Stimulated activated CD4-positive, alpha-beta T cell treated with anti-CD3 and anti-CD28 coated beads, Interleukin-1b, Interleukin-23, amount 100 ng/mL, for 24 hours (primary cell): ENCODE measurements at places on chromosomes 6 and 20.

DNA sequence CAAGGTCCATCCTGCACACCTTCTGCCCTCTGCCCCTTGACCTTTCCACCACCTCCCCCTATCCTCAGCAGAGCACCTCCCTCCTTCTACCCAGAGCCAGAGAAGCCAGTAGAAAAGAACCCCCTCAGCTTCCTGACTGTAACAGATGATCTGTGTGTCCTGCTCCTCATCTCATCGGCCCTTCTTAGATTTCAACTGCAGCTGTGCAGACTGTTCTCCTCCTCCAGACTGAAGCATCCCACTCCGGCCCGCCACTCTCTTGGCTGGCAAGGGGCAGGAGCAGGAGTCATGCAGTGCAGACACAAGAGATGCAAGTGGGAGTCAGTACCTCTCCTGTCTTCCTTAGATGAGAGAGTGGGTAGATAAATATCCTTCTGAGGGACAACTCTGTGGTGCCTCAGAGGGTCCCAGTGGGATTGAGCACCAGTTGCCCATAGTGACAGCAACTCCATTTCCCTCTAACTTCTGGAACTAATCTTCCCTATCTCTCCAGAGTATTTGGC, 163.5 kb upstream of the MLN start:
- DNase-seq = no peak

GRCh38 chr20:848193-848592, 14.7 kb downstream of the FAM110A start:
- no peak for DNase-seq

GRCh38 chr20:51987812-51988211, 185.5 kb upstream of the SALL4 start:
- DNase-seq = no peak

DNA sequence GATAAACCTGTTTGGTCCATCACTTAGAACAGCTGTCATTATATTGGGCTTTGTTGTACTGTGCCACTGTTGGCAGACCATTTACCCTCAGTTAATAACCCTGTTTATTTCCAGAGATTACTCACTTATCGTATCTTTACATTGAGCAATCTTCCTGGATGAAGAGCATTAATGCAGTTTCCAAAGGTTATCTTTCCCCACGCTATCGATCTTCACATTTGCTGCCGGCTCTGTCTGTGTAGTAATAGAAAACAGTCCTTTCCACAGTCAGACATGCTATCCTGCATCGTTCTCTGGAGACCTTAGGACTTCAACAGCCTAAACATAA, 27.4 kb downstream of the GHRH start:
- no peak for DNase-seq

DNA sequence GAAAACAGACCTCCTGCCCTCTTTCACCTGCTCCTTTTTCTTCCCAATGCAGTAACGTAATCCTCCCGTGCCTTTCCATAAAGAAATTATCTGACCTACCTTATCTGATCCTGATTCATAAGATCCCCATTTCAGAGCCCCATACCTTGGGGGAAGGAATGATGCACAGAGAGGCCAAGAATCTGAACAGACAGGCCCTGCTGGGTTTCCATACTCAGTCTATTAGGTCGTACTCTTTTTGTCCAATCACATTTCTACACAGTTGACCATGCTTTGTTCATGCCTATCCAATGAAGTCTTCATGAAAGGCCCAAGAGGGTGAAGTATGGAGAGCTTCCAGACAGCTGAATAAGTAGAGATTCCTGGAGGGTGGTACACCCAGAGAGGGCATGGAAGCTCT, 25.3 kb downstream of the SRPK1 start:
- no peak for DNase-seq

DNA sequence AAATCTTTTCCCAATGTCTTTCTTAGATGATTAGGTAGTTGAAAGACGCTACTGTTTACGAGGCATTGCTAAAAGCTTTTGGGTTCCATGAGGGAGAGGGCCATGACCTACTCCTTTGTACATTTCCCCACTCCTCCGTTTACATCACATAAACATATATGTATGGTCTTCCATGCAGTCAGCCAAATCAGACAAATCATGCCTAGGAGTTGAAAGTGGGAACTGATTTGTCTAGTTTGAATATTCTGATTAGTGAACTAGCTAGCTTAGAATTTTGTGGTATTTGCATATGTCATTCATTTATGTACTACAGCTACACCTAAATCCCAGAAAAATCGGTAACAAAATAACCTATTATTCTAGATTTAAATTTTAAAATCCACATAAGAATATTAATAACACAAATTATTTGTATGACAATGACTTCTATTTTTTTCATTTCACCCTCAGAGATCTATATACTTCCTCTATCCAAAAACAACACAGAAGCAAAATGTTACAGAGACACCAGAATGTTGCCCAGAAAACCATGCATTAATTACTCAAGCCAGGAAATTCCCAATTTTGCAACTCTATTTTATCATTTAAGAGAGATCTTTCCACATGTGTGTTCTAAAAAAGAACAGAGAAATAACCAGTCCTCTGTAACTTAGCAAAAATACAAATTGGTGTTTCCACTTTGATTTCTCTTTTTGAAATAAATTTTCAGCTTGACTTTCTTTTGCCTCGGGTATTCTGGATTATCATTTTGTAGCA, 231.9 kb downstream of the LAMA2 start:
- DNase-seq = no peak

GRCh38 chr6:154125421-154125820, 86.4 kb downstream of the OPRM1 start:
- no peak for DNase-seq

GRCh38 chr6:46626228-46626909, 26.2 kb downstream of the CYP39A1 start:
- no peak for DNase-seq

GRCh38 chr6:127566651-127567050, 10.3 kb upstream of the C6orf58 start:
- no peak for DNase-seq

DNA sequence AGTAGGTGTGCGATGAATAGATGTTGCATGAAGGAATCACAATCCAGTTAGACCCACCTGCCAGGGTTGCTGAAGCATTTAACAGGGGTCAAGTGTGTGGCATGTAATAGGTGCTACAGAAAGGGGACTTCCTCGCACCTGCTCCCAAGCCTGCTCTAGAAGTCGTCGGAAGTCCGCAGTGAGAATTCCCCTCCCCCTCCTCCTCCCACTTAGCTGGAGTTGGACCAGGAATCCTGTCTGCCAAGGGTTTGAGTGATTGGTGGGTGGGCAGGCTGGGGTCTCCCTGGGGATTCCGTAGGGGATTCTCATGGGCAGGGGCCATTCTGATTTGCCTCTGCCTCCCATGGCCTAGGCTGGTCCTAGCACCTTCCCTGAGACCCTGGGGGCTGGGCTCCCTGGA, 10.3 kb downstream of the SCRT2 start:
- DNase-seq = no peak

DNA sequence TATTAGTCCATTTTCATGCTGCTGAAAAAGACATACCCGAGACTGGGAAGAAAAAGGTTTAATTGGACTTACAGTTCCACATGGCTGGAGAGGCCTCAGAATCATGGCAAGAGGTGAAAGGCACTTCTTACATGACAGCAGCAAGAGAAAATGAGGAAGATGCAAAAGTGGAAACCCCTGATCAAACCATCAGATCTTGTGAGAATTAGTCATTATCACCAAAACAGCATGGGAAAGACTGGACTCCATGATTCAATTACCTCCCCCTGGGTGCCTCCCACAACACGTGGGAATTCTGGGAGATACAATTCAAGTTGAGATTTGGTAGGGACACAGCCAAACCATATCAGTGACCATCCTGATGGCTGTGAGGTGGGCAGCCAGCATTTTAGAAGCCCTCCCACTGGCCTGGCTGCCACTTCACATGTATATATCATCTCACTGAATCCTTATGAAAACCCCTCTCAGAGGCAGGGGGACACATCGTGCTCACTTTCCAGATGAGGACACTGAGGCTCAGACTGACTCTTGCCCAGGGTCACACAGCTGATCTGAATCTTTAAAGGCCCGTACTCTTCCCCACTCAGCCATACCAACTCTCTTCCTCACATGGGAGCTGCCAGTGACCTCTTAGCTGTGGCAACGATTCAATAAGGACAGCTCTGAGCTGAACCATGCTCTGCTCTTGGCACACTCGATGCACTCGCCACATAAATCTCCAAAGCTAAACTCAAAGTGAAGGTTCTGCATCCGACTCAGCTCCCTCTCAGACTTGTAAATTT, 25.7 kb downstream of the BMP7 start:
- no peak for DNase-seq

DNA sequence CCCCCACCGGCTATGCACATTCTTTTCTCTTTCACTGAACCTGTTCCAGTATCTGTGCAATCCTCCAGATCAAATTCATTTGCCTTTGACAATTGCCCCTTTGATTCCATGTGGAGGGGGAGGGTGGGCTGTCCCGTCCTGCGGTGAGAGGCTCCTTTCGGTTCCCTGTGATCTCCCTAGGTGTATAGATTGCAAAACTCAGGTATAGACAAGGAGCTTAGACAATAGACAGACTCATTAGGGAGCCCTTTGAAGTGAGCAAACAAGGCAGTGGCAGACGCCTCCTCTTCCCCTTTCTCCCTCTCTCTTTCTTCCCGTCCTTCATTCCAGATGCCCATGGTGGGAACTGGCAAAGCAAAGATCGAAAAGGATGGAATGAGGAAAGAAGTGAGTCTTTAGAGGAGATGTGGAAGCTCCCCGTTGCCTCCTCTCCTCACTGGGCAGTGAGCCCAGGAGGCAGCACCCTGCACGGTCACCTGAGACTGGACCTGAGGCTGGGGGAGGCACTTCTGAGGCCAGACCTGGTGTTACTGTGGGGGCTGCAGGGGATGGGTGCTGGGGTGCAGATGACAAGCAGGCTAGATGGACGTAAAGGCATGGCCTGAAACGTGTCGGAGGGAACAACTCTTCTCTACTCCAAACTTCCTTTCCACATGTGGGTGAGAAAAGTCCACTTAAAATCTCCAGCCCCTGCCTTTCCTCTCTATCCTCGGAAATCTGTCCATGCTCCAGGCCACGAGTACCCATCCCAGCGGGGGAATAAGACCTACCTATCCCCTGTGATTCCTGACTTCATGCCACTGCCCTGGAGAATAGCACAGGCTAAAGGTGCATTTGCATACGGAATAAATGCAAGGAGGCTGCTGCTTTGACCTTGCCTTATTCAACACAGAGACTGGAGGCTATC, 256.6 kb upstream of the FOXQ1 start:
- no peak for DNase-seq

GRCh38 chr6:106857771-106858652, 116.5 kb downstream of the CD24 start:
- no peak for DNase-seq

GRCh38 chr6:100456141-100456907, 8.4 kb downstream of the SIM1 start:
- DNase-seq = no peak

DNA sequence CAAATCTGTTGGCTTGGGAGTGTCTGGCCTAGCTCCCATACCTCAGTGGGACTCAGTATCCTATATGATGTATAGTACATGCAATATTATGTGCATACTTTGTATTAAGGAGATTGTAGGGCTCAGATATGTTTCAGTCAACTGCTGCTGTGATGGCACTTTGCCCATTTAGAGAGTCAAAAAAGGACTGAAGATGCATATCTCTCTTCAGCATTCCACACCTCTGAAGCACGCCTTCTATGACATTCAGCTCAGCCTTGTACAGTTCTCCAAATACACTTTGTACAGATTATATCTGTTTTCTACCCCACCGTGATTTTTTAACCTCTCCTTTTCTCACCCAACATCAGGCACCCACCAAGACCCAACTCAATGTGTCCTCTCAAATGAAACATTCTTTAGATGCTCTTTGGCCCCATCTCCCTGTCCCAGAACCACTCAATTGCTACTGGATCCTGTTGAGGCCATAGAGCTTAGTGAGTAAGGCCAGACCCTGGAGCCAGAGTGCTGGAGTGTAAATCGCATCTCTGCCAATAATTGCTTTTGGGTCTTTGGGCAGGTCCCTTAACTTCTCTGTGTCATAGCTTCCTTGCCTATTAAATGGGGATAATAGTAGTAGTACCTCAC, 15.6 kb downstream of the ENPP1 start:
- no peak for DNase-seq

DNA sequence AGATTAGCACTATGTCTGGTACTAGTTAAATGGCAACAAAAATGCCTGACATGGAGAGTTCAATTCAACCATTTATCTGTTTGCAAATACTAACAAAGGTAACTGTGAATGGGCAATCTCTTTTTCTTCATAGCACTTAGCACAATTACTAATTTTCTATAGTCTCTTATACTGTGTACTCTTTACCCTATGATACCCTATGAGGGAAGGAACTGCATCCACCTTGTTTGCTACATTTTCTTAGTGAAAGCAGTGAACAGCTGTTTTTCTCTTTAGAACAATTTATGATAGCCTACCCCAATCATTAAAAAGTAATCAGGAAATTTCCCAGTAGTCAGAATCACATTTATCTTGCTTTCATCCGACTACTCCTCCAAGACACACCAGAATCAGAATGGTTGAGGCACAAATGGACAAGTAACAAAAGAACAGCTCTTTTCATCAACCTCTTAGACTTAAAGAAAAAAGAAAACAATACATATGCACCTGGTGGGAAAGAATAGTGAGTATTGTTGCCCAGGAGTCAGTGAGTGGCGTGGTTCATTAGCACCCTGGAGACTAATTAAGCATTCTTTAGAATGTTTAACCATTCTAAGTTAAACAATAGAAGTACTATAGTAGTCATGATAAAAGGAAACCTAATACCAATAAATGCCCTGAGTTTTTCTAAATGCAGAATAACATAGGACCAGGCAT, 16.7 kb downstream of the ZNF292 start:
- no peak for DNase-seq

- no peak for DNase-seq
Observed at GRCh38 chr20:4781637-4782377, 60.1 kb downstream of the PRND start.

DNA sequence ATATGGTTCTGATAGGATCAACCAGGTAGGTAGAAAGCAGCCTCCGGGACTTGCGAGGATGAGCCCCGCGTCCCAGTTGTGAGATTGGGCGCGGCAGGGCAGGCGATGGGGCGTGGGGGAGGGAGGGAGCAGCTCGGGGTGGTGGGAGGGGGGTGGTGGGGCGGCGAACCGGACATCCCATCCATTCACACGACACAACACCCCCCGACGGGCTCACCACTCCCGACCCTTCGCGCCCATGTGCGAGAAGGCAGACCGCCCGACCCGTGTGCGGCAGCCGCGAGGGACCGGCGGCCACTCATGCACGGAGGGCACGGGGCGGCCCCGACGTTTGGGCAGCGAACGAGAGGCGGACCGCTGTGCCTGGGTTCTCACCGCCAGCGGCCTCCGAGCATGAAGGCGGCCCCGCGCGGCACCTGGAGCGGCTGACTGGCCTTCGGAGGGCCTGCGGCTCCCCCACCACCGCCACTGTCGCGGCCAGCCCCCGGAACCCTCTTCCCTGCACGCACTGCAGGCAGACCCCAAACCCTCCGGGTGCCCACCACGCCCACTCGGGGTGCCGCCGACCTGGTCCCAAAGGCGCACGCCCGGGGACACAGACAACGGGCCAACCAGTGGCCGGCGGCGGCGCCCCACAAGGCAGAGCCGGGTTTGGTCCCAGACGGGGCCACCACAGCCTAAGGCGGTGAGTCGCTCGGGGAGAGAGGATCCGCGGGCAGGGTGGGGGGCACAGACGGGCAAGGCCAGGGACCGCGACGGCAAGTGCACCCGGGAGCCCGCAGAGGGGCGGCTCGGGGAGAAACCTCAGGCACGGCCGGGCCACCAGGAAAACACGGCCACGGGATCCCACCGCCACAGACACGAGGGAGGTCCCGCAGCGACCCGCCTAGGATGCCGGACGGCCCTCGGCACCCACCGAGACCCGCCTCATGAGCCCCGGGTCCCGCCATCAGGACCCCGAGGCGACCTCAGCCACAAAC, 769.2 kb upstream of the DEFB115 start:
- DNase-seq = no peak
